ENCODE measurements at places on chromosomes 13 and 19.

DNA sequence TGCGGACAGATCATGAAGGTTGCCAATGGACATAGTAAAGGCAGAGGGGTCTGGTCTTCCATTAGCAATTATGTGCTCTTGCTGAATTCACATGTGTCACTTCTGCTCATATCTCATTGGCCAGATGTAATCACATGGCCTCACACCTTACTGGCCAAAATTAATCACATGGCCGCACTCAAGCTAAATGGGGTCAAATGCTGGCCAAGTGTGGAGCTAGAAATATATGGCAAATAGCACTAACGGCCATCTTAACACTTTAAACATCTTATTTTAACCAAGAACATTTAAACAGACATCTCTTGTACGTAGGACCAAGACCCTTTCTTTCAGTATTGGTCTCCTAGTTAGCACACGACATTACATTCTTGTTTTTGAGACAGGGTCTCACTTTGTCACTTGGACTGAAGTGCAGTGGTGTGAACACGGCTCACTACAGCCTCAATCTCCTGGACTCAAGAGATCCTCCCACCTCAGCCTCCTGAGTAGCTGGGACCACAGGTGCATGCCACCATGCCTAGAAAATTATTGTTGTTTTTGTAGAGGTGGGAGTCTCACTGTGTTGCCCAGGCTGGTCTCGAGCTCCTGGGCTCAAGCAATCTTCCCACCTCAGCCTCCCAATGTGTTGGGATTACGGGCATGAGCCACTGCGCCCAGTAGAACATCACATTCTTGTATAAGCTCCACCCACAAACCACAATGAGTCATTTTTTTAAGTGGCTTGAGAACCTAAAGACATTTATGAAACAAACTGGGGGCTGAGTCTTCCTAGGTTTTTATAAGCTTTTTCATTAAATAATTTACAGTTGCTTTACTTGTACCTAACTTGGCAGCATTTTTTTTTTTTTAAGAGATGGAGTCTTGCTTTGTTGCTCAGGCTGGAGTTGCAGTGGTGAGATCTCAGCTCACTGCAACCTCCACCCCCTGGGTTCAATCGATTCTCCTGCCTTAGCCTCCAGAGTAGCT lies 2.9 kb upstream of the PTOV1 start:
- DNase-seq, result no peak

DNA sequence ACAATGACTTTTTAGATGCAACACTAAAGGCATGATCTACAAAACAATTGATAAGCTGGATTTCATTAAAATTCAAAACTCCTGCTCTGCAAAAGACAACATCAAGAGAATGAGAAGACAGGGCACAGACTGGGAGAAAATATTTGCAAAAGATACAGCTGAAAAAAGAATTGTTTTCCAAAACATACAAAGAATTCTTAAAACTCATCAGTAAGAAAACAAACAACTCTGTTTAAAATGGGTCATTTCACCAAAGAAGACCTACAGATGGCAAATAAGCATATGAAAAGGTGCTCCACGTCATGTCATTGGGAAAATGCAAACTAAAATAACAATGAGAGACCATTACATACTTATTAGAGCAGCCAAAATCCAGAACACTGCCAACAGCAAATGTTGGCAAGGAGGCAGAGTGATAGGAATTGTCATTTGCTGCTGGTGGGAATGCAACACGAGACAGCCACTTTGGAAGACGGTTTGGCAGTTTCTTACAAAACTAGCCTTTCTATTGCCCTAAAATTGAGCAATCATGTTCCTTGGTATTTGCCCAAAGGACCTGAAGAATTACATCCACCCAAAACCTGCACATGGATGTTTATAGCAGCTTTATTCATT lies 39.2 kb downstream of the FLT1 start:
- no peak for DNase-seq

DNA sequence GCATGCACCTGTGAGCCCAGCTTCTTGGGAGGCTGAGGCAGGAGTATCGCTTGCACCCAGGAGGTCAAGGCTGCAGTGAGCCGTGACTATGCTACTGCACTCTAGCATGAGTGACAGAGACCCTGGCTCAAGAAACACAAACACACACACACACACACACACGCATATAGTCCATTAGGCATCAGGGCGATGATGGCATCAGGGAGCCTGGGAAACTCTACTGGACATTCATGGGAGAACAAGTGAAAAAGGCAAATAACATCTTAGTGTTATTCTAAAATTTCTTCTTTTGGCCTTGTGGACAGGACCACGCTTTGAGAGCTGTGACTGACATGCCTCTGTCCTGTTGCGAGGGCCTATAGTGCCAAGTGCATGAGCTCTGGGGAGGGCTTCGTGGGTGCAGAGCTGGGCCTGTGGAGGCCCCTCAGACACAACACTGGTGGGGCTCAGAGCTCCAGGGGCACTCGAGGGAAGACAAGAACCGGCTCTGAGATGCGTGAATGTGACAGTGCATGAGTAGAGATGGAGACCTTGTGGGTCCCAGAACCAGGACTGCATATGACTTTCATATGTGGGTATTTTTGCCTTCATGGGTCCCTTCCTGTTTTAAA lies 8.0 kb upstream of the USF2 start:
- DNase-seq, result no peak

DNA sequence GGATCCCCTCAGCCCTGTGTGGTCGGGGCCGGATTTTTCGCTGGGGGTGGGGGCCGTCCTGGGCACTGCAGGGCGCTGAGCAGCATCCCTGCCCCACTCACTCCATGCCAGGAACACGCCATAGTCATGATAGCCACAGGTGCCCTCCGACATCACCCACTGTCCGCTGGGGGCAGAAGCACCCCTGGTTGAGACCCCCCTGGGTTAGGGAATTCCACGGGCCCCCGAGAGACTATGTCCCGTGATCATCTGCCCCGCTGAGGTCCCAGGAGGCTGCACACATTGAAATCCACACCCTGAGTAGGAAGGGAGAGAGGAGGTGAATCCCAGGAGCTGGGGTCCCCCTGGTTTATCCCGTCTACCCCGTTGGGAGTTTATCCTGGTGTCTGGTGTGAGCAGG lies 16.2 kb downstream of the NCLN start:
- no peak for DNase-seq

DNA sequence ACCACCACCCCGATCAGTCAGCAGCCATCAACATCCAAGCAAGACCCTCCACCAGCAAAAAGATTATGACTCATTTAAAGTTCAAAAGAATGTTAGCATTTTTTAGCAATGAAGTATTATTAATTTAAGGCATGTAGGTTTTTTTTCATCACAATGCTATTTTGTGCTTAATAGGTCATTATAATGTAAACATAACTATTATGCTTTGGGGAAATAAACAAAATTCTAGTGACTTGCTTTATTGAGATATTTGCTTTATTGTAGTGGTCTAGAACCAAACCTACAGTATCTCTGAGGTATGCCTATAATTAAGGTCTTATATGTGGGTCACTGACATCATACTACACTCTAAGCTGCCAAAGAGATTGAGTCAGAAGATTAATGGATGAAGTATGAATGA lies 20.0 kb downstream of the KLF12 start:
- DNase-seq, result no peak

GRCh38 chr13:59962343-59962742 lies 201.4 kb downstream of the DIAPH3 start:
- no peak for DNase-seq

GRCh38 chr13:49495783-49496762 lies at the start of gene PHF11:
TSS of gene PHF11 (plus strand) at chr13:49495953. CDS start at chr13:49496002, 49 bp downstream.
- DNase-seq, result no peak

GRCh38 chr13:26377038-26377437 lies 123.1 kb downstream of the CDK8 start:
- no peak for DNase-seq

GRCh38 chr19:51142119-51142518 lies at the start of gene SIGLEC7:
TSS of gene SIGLEC7 (plus strand) at chr19:51142301. CDS start at chr19:51142370, 69 bp downstream.
- no peak for DNase-seq

DNA sequence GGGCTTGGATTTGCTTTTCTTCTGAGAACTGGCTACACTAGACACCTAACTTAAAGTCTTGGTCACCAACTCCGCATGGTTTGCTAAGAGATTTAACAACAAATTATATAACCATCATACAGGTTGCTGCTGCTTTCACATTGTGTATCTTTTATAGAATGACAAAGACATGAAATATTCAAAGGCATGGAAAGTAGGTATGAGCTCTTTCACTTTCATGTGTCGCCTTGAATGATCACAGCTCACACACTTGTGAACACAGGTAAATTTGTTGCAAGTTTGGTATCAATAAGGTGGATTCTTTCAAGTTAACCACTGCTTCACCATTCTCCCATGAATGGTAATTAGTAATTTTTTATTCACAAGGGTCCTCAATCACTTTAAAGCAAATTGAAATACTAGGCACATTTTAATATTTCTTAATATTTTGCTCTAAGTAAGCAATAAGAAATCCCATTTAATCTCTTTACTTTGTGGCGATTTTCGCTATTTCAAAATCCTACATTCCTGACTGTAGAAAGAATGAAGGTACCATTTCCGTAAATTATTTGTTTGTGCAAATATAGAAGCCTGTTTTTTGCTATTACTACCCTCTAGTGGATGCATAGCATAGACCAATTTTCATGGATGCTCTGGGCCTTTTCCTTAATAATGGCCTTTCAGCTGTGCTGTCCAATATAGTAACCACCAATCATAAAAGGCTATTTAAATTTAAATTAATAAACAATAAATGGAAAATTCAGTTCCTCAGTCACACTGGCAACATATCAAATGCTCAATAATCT lies 45.5 kb upstream of the FREM2 start:
- DNase-seq, result no peak

- no peak for DNase-seq
Measured at GRCh38 chr13:94195715-94196114, 283.8 kb downstream of the DCT start.

DNA sequence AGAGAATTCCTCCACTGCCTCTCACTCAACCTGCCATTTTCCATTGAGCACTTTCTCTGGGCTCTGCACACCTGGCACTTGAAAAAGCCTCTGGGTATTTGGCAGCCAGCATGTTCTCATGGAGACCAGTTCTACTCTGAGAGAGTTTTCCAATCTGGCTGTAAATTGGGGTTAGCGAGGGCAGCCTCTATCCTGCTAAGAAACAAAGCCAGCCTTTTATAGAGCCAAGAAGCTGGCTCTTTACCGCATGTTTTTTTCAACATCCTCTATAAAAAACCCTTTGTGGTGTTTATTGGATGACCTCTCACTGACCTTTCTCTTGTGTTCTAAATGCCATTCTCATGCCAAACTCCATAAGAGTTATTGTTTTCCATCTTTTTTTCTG lies 52.6 kb upstream of the RCBTB2 start:
- DNase-seq, result no peak

GRCh38 chr13:41973247-41973741 lies 12.4 kb upstream of the VWA8 start:
- DNase-seq, result no peak

- no peak for DNase-seq
Measured at GRCh38 chr13:107643615-107644014, 571.7 kb downstream of the LIG4 start.

- no peak for DNase-seq
Measured at GRCh38 chr19:39951686-39952085, 17.3 kb upstream of the FCGBP start.

- DNase-seq, result no peak
Measured at GRCh38 chr13:94464771-94465170, 14.7 kb downstream of the DCT start.

DNA sequence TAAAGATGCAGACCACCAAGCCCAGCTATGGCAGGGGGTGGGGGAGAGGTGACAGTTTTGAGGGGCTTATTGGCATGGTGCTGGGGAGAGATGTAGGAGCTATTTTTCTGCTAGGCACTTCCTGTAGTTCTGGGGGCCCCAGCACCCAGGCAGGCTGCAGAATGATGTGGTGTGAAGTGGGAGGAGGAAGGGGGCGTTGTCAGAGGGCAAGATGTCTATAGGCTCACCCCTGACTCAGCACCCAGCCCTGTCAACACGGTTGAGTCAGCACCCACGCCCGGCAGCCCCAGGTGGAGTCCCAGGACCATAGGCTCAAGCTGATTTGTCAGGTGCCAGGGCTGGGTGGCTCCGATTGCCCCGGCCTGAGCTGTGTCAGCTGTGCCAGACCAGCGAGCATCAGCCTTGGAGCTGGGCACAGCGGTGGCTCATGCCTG lies 5.8 kb downstream of the KLF2 start:
- no peak for DNase-seq

GRCh38 chr13:38826182-38826813 lies 139.4 kb downstream of the FREM2 start:
- no peak for DNase-seq

- no peak for DNase-seq
Measured at GRCh38 chr19:58555920-58556621, 1.2 kb upstream of the CHMP2A start.

All from NCI-H2107 (cell line).